ENCODE measurements at places on chromosomes 6 and 20. TPM values are rescaled to one million over a fixed set of nuclear protein-coding genes. Genes with fewer than 3 reads are reported as not detected.

Gene MEP1A
- not detected for total RNA-seq

Gene ERMARD
- total RNA-seq, result 12.5 TPM

Gene NKAIN4
- not detected for total RNA-seq

Gene GNAS-AS1
- 1.8 TPM for total RNA-seq

Gene GRM1
- not detected for total RNA-seq

Gene SNTA1
- total RNA-seq, result 70.7 TPM

Gene CHD6
- 19.1 TPM for total RNA-seq

Gene BTN2A1
- total RNA-seq, result 6.2 TPM

Gene GLYATL3
- not detected for total RNA-seq

Gene MUCL3
- total RNA-seq, result 0.43 TPM

Gene SAMD5
- total RNA-seq, result 2.7 TPM

Gene ZNF341
- 1.6 TPM for total RNA-seq

Gene PRRT1
- total RNA-seq, result not detected

Gene OOEP
- total RNA-seq, result not detected

Gene CDKN1A
- 207 TPM for total RNA-seq

Gene ELOVL2
- total RNA-seq, result 9.4 TPM

Gene NMBR
- not detected for total RNA-seq

Gene CRISP3
- total RNA-seq, result not detected

Gene ERVFRD-1
- total RNA-seq, result not detected

Gene TEAD3
- 12.3 TPM for total RNA-seq

Gene TULP1
- not detected for total RNA-seq

Gene OR2H2
- total RNA-seq, result not detected

Gene C6orf141
- 21.5 TPM for total RNA-seq

Gene CDSN
- not detected for total RNA-seq

Gene OTOR
- total RNA-seq, result not detected

Data from A172 (cell line).